Heart left ventricle (tissue), 16 donors: ENCODE measurements at places on chromosomes 2 and 18.

- no peak for DNase-seq
These were observed 143.0 kb downstream of the AQP4 start for GRCh38 chr18:26722565-26722931.

DNA sequence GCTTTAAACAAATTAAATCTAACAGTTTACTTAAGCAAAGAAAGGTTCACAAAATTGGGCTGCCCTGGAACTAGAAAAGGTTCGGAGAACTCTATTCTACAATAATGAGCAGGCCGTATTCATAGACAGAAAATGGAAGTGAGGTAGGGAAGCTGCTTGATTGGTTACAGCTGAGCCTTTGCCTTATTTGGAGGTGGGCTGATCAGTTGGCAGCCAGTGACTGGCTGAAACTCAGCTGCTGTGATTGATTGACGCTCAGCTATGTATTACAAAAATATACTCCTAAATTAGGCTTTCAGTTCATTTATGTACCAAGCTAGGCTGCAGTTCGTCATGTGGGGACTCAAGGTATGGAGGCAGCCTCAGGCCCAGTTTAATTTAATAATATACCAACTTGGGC is 42.3 kb upstream of the TTR start:
- no peak for DNase-seq

DNA sequence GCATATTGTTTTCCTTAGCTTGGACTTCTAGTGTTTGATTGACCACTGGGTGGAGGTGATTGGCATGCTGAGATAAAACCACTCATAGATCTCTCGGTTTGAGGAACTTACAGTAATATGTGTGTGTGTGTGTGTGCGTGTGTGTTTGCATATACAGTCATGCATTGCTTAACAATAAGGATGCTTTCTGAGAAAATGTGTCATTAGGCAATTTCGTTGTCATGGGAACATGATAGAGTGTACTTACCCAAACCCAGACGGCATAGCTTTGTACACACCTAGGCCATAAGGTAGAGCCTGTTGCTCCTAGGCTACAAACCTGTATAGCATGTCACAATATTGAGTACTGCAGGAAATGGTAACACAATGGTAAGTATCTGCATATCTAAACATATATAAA is 167.3 kb downstream of the NYAP2 start:
- DNase-seq, result no peak

DNA sequence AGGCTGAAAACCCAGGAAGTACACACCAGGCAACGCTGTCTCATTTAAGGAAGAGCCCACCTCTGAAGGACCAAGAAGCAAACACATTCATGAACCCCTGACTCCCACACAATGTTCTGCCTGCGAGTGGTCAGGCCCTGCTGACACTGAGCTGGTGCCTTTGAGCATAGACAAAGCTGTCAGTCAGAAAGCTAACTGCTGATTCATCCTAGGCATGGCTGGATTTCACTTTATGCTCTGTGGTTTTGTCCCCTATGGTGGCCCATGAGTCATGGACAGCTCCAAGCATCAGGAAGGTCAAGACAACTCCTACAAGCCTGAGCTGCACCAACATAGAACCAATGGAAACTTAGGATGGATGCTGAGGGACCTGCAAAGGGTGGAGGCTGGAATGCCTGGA is 78.9 kb downstream of the UXS1 start:
- no peak for DNase-seq

- no peak for DNase-seq
These were observed 213.4 kb downstream of the CDH20 start for GRCh38 chr18:61546590-61546989.

- DNase-seq, result no peak
These were observed 86.8 kb downstream of the ERBB4 start for GRCh38 chr2:212451786-212452231.

GRCh38 chr18:41955688-41956087 is 654 bp downstream of the PIK3C3 start:
- no peak for DNase-seq

DNA sequence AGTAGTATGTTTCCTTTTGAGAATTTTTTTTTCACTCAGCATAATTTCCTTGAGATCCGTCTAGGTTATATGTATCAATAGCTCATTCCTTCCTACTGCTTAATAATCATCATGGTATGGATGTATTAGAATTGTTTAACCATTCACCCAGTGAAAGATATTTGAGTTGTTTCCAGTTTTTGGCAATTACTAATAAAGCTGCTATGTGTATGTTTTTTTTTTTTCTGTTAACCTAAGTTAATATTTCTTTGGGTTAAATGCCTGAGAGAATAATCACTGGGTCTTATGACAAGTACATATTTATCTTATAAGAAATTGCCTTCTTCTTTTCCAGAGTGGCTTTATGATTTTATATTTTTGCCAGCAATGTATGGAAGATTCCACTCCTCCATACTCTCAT is 96.4 kb upstream of the ST6GAL2 start:
- no peak for DNase-seq

DNA sequence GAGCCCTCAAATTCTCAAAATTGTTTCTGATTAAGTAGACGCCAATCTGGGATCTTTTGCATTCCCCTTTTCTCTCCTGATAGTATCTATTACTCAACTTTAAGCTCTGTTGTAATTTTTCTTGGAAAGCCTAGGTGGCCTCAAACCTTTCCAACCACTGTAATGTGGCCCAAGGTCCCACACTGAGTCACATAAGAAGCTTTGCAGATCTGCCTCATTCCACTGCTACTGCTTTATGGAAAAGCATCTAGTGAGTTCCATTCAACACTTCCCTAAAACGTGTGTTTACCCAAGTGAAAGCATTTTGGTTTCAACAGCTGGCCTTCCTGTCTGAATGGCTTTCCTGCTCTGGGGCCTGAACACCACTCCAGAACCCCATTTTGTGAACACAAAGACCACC is 493.6 kb upstream of the SPHKAP start:
- no peak for DNase-seq

DNA sequence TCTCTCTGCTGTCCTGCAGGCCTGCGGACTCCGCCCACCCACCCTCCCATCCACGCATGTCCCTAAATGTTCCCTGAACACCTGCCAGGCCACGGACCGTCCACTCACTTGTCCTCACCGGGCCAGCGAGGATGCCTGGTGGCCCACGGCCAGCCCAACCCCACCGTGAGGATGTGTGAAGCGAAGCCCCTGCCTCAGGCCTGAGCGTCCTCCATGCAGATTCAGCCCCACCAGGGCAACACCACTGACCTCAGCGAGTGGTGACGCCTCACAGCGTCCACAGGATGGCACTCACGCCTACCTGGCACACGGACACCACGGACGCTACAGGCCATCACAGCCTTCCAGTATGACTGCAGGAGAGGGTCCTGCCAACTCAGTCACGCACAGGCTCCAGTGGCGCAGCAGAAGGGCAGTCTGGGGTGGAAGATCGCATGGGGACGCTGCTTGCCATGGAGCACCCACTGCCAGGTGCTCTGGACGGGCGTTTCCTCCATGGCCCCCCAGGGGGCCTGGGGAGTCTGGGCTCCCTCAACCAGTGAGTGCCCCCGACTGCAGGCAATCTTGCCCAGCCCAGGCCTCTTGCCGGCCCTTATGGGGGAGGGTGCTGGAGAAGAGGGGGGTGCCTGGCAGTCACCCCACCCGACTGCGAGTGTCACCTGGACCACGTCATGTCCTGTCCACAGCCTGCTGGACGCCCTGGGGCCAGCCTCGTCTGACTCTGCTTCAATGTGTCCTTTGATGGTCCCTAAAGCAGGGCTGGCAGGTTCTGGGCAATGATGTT is 25.4 kb downstream of the HDAC4 start:
- DNase-seq, result no peak

DNA sequence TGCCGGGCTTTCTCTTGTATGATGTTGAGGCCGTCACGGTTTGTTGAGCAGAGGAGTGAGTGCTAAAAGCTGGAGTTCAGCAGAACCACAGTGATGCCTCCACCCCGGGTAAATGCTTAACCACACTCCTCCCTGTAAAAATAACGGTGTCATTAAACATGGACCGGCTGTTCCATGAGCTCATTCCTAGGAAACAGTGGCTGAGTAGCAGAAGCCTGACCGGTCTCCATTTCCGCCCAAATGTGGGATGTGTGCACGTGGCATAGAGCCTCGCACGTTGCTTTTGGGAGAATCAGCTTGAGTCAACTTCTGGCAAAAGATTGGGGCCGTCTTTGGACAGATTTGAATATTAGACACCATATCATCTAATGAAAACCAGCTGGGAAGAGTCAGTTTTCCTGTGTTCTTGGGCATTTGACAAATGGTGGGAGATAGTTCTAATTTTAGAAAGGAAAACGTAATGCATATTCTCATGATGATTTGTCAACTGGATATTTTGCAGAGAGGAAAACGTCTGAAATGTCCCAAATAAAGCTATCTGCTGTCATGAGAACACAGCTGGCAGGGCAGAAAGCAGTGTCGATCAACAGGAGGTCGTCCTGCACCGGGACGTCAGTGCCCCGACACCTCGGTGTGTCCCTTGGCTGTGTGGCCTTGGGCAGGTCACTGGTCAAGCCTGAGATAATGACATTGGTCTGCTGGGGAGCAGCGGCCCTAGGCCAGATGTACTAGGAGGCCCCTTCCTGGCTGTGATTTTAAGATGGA is 42.4 kb downstream of the LRRFIP1 start:
- peak; percentile 82 for DNase-seq

GRCh38 chr2:171521361-171522051 is 768 bp upstream of the CYBRD1 start:
- DNase-seq, result no peak

DNA sequence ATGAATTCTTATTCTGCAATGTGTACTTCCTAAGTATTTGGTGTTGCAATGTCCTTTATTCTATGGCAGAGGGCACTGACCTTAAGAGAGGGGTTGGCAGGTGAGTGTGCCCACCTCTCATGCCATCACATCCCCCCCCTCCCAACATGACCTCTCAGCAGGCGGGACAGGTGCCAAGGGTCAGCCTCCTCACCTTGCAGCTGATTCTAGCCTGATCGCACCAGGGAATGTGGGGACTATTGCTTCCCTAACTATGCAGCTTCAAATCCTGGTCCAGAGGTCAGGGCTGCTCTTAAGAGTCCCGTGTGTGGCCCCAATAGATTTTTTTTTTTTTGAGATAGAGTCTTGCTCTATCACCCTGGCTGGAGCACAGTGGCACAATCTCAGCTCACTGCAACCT is 9.5 kb downstream of the HJURP start:
- no peak for DNase-seq

DNA sequence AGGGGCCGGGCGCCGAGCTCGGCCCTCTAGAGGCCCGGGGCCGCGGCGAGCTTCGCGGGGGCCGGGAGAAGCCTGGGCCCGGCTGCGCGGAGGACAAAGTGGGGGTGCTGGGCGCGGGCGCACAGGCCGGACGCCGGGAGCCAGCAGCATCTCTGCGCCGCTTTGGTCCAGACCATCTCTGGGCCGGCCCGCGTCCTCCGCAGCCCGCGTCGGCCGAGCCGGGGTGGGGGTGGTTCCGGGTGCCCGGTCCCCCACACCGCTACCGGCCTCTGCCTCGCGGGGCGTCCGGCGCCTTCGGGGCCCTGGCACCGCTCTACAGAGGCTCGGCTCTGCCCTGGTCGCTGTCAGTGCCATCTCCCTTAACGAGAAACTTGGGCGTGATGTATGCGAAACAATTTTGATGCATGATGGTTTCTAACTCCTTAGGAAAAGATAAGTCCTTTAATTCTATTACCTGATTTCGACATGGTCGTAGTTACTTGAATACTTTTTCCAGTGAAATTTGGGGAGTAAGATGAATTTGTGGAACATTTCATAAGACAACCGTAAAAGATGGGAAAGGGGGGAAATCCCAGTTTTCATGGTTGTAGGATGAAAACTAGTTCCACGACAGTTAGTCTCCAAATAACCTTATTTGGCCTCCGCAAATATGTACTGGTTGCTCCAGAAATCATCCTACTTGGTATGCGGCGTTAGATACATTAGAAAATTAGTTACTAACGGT is 562 bp downstream of the TWSG1 start:
- DNase-seq, result no peak

DNA sequence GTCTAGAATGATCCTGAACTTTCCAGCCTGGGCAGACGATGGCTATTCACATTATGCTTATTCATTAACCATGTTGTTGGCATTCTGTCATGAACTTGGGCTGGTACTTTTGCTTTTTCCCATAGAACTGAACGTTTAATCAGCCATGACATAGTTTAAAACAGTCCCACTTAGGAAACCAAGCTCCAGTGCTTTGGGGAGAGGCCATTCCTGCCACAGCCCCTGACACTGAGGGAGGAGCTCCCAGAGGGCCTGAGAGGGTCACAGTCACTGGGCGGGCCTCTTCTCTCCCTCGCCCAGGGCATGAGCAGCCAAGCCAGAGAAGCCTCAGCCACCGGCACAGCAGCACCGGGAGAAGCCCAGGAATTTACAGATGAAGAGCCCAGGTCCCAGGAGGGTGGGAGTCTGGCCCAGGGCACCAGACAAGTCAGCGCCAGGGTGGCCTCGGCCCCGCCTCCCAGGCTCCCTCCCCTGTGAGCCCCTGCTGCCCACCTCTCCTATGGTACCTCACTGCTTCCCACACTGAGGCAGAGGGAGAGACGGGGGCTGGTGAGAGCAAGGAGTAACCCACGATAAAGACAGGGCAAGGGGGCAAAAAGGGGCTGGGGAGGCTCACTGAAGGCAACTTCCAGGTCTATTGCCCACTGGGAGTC is 33.6 kb downstream of the MAL start:
- DNase-seq, result no peak

- DNase-seq, result peak; percentile 76
These were observed 41.4 kb downstream of the IL1R2 start for GRCh38 chr2:102033031-102033749.

GRCh38 chr2:26692897-26693849 is 651 bp downstream of the KCNK3 start:
- no peak for DNase-seq

DNA sequence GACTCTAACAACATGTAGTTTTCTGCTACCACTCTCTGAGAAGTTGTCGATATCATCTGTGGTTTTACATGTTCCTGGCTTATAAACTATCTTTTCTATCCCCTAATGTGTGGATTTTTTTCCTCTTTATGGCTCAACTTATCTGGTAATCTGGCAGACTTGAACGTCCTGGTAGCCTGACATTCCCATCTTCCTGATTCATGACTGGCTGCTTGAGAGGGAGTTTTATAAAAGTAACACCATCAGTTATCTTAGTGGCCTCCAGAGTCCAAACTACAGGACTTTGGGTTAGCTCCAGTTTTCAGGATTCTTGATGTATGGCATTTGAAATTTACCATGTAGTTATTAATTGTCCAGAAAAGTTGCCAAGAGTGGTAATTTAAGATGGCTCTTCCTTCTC is 174.0 kb upstream of the GULP1 start:
- no peak for DNase-seq

GRCh38 chr18:43830947-43831346 is 553.7 kb upstream of the SYT4 start:
- no peak for DNase-seq

- DNase-seq, result no peak
These were observed 62.0 kb downstream of the REEP1 start for GRCh38 chr2:86275384-86275799.

GRCh38 chr2:231172025-231172424 is 26.4 kb upstream of the ARMC9 start:
- DNase-seq, result no peak
